GM23338 (cell line): ENCODE measurements at places on chromosomes 12 and 14.

DNA sequence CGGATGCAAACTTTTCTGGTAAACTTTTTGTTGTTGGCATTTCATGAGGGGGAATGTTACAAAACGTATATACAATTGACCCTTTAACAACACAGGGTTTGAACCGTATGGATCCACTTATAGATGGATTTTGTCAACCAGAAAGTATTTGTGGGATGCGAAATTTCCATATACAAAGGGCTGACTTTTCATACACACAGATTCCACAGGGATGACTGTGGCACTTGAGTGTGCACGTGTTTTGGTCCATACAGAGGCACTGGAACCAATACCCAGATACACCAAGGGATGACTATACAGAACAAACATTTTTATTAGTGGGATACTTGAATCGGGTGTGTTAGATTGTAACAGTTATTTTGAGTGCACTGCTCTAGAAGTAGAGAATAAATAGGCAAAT, 29.8 kb upstream of the CCT2 start:
- no peak for DNase-seq

- DNase-seq, result no peak
Measured at GRCh38 chr12:53845932-53846331, 92.7 kb upstream of the HOXC13 start.

- DNase-seq, result no peak
Measured at GRCh38 chr12:22406627-22407026, 72.1 kb upstream of the ST8SIA1 start.

- peak; percentile 32 for DNase-seq
Measured at GRCh38 chr14:72404998-72405397, 472.8 kb downstream of the RGS6 start.

DNA sequence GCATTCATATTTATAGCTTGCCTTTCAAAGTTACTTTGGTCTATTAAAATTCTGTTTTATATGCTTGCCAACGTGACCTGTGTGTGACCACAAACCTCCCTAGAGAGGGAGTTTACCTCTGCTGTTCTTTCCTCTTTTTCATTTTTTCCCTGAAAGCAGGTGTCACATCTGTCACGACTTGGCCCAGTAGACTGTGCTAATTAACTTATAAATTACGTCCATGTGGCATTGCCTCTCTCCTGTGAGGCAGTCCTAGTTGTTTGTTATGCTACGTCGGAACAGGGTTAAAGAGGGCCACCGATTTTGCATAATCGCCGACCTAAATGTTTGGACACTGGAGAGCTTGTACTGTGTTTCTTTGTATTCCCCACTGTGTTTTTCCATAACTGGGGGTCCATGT, 343.9 kb upstream of the FLRT2 start:
- DNase-seq, result no peak

- no peak for DNase-seq
Measured at GRCh38 chr14:102474934-102475333, 34.6 kb downstream of the ANKRD9 start.

DNA sequence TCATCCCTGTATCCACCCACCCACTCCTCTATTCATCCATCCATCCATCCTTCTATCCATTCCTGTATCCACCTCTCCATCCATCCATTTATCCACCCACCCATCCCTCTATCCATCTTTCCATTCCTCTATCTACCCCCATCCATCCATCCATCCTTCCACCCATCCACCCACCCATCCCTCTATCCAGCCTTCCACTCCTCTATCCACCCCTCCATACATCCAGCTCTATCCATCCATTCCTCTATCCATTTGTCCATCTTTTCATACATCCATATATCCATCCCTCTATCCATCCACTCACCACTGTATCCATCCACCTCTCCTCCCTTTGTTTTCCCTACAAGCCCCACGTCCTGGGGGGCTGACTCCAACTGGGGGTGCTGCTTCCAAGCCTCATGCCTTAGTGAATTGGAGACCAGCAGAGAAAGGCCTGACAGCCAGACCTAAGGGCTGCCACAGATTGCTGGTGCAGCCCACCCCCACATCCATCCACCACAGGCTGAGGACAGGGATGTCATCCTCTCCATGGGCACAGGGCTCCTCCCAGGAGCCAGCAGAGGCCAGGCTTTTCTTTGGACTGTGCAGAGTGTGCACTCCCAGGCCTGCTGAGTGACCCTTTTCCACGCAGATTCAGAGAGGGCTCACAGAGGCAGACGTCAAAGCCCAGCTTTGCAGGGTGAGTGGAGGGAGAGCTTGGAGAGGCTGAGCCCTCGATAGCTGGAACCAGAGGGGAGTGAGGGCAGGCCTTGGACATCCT, 18.9 kb upstream of the GPR132 start:
- no peak for DNase-seq

- DNase-seq, result no peak
Measured at GRCh38 chr12:103680591-103681141, 93.6 kb downstream of the STAB2 start.

DNA sequence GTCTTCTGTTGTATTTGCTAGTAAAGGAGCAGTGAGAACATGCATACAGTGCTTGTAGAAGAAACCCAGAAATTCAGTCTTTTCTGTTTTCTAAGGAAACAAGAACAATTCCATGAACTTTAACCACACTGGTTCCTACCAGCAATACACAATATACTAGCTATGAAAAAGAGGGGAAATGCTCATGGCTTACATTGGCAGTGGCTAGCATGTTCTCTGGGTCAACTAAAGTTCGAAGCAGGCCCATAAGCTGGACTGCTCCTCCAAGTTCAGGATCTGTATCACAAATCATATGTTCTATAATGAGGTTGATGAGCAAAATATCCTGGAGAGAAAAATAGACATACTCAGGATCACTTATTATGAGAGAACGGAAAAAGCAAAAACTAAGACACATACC, 37.1 kb downstream of the PPP4R3A start:
- no peak for DNase-seq

DNA sequence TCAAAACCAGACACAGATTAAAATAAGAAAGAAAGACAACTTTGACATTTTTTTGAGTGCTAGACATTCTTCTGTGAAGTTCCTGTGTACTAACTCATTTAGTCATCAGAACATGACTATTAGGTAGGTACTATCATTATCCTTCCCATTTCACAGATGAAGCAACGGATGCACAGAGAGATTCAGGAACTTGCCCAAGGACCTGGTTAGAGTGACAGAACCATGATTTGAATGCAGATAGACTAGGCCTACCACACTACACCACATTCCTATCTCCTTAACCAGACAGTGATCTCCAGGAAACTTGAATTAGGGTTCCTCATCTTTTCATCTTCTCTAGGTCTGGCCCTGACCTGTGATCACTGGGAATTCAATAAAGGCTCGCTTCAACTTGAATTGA, 54.4 kb upstream of the MED13L start:
- no peak for DNase-seq

GRCh38 chr12:50515587-50515986, 10.8 kb downstream of the DIP2B start:
- DNase-seq, result no peak

DNA sequence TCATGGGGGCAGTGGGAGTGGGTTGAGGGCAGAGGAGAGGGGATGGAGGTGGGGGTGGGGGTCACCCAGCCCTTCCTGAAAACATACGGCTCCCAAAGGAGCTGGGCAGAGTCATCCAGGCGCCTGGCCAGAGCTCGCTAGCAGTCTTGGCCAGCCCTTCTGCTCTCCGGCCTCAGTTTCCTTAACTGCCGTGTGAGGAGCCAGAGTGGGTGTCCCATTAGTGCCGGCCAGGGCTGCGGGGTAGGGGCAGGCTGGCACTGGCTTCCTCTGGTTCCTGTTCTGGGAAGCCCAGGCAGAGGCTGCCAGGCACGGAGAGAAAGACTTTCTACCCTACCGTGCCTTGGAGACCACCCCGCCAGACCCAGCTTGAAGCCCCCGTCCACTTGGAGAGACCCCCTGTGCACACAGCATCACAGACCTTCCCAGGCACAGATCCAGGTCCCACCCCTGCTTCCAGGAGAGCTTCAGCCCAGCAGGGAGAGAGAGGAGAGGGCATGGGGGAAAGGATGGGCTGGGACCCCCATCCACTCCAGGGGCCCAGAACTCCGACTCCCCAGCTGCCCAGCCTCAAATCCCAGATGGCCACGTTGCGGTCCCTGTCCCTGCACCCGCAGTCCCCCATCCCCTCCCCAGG, 93.3 kb downstream of the RFLNA start:
- no peak for DNase-seq

DNA sequence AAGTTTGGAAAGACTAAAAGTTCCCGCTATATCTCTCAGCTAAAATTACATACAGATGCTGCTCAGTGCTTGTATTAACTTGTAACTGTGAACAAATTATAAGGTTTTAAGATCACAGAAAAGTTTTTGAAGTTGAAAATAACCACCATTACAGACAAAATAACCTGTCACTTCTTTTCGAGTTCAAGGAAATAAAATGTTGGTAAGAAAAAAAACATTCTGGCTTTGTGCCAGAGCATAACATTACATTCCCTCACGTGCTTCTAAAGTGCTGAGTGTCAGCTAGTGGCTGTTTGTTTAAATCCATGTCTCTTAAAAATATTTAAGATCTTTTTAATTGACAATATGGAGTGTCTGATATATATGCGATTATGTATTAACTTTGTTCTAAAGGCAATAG, 27.2 kb upstream of the ADAMTS20 start:
- no peak for DNase-seq

DNA sequence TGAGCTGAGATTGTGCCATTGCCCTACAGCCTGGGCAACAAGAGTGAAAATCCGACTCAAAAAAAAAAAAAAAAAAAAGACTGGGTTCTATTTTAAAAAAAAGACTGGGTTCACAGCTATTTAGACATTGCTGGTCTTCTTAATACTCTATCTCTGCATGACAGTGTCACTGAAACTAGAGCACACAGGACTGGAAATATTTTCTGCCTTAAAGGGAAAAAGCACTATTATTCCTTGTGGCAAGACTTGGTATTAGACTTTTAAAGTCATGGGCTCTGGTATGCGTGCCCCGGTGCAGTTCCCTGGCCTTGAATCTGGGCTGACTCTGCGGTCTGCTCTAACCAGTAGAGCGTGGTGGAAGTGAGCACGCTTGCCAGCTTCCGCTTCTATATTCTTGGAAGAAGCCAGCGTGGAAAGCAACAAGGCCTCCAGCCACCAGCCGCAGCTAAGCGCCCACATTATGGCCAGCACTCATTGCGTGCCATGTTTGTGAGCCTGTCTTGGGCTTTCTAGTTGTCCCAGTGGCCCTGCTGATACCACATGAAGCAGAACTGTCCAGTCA, 31.3 kb downstream of the PRKAB1 start:
- DNase-seq, result no peak

DNA sequence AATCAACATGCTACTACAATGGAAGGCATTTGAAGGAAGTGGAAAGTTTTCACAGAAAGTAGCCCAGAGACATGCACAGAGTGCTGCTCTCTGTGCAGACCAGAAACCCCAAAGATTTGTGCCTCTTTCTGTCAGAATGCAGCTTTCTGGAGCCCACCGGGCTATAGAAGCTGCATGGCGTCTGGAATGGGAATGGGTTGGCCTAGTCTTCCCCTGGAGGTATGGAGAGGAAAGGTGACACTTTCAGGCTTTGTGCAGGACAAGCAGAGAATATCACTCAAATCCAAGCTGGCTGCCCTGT, 21.3 kb upstream of the ZFP36L1 start:
- no peak for DNase-seq

- DNase-seq, result no peak
Measured at GRCh38 chr14:75960231-75960630, 21.6 kb downstream of the TGFB3 start.

DNA sequence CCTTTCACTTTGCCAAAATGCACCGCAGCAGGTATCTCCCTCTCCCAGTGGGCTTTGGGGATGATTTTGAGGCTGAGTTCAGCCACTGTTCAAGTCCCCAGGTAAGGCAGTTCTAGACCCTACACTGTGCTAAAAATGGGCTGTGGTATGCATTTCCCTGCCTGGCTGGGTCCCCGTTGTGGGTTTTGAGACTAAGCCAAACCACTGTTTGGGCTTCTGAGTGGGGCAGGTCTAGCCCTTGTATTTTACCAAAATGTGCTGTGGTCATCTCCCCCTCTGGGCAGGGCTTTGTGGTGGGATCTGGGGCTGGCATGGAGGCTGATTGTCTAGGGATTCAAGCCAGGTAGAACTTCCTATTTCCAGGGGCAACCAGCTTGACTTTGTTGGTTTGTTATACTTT, 13.6 kb upstream of the OR4Q3 start:
- no peak for DNase-seq

- DNase-seq, result no peak
Measured at GRCh38 chr12:122481861-122482260, 18.9 kb downstream of the ZCCHC8 start.

GRCh38 chr14:98230411-98230810, 1041.6 kb downstream of the BCL11B start:
- no peak for DNase-seq

DNA sequence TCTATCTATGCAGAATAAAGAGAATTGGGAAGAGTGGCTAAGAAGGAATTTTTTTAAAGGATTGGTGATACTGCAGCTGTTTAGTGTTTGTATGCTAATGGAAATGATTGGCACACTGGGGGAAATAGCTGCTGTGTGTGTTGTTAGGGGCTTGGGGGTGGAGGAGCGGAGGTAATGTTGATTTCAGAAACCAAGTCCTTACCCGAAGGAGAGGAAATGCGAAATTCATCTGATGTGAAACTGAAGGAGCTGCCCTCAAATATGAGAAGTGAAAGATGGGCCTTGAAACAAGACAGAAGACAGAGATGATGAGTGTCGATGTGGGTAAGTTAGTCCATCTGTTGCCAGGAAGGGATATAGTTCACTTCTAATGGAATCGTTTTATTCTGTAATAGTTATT, 21.2 kb upstream of the RNASE12 start:
- no peak for DNase-seq

- no peak for DNase-seq
Measured at GRCh38 chr14:49994951-49995561, 102.2 kb downstream of the ARF6 start.

DNA sequence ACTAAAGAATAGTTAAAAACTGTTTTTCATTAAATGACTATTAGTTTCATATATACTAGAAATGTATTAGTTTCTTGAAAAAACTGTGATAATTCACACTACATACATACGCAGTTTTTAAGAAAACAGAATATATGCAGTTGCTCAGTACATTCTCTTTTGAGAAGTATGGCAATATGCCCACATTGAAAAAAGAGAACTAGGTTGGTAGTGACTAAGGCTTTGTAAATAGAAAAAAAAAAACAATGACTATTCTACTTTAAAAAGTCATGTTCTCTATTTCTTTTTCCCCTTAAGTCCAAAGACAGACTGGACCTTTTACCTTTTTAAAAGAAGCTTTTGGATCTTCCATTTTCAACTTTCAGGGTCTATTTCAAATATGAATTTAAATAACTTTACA, 25.0 kb downstream of the SNX6 start:
- DNase-seq, result no peak
